RPMI7951 (cell line): ENCODE measurements at places on chromosomes 16 and 17.
A peak's percentile ranks its signal among the peaks of the same experiment; 100 is the strongest.

DNA sequence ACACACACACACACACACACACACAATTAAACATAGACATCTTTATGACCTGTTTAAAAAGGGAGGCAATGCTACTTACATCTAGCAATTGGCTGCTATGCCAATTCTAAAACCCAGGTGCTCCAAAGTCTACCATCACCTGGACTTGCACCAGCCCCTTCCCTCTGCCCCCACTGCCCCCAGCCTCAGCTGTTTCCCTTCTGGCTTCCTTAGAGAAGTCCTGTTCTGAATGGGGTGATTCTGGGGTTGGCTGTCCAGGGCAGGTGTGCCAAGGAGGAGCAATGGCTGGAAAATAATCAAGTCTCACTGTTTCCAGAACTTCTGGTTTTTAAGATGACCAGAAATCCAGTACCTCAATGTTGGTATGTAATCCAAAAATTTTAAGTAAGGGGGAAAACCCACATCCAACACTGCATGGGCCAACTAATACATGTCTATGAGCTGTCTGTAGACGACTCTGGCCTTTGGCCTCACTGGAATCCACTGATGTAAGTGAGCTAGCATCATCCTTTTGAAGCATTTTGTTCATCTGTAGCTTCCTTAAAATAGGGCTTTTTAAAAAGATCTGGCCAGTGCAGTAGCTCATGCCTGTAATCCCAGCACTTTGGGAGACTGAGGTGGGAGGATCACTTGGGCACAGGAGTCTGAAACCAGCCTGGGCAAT lies 2.1 kb downstream of the IFT20 start:
- DNase-seq, result no peak

DNA sequence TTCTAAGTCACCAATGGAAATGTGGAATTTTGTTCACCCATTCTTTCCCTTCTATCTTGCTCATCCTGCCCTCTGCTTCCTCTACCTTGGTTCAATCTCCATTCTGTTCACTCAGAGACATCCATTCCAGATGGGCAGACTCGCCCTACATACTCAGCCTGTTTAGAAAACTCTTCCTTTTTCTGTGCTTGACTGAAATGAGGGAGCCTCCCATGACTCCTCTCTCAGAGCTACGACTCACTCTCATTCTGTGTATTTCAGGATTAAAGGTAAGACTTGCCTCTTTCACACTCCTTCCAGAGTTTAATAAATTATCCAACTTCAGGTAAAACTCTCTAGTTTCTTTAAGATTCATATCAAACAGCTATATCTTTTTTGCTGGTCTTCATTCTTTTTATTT lies 182.8 kb downstream of the HS3ST3A1 start:
- DNase-seq, result peak; percentile 5

- peak; percentile 81 for DNase-seq
Observed at GRCh38 chr16:66603537-66604375, 748 bp upstream of the CMTM3 start.

GRCh38 chr16:63614429-63614828 lies 1507.4 kb downstream of the CDH11 start:
- no peak for DNase-seq

GRCh38 chr16:50259334-50260205 lies 6.8 kb upstream of the ADCY7 start:
- peak; percentile 84 for DNase-seq
